ENCODE measurements at places on chromosomes 1 and 21.

GRCh38 chr1:2591581-2592261 lies 5.1 kb downstream of the PRXL2B start:
- no peak for DNase-seq

- no peak for DNase-seq
Observed at GRCh38 chr1:110177775-110178174, 27.5 kb downstream of the SLC6A17 start.

- no peak for DNase-seq
Observed at GRCh38 chr1:64287071-64287470, 83.6 kb downstream of the UBE2U start.

DNA sequence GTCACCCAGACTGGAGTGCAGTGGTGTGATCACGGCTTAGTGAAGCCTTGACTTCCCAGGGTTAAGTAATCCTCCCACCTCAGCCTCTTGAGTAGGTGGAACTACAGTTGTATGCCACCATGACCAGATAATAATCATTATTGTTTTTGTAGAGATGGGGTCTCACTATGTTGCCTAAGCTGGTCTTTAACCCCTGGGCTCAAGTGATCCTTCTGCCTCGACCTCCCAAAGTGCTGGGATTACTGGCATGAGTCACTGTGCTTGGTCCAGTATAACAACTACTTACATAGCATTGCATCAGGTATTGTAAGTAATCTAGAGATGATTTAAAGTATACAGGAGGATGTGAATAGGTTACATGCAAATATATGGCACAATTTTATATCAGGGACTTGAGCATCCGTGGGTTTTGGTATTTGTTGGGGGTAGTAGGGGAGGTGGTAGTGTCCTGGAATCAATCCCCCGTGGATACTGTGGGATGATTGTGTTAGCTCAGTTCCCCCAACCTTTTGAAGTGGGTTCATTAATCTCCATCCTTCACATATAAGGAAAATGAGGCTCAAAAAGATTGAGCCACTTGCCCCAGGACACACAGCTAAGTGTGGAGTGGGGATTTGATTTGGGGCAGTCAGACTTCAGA lies 61.4 kb upstream of the CNIH3 start:
- DNase-seq = no peak

DNA sequence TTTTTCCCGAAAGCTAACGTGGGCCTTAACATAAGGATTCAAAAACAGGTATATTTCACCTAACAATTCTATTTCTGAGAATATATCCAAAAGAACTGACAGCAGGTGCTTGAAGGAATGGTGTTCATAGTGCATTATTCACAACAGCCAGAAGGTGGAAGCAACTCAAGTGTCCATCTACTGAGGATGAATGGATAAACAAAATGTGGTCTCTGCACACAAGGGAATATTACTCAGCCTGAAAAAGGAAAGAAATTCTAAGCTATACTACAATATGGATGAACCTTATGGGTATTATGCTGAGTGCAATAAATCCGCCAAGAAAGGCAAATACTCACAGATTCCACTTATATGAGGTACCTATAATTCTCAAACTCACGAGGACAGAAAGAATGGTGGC lies 6.1 kb upstream of the RIPPLY3 start:
- peak; percentile 41 for DNase-seq

DNA sequence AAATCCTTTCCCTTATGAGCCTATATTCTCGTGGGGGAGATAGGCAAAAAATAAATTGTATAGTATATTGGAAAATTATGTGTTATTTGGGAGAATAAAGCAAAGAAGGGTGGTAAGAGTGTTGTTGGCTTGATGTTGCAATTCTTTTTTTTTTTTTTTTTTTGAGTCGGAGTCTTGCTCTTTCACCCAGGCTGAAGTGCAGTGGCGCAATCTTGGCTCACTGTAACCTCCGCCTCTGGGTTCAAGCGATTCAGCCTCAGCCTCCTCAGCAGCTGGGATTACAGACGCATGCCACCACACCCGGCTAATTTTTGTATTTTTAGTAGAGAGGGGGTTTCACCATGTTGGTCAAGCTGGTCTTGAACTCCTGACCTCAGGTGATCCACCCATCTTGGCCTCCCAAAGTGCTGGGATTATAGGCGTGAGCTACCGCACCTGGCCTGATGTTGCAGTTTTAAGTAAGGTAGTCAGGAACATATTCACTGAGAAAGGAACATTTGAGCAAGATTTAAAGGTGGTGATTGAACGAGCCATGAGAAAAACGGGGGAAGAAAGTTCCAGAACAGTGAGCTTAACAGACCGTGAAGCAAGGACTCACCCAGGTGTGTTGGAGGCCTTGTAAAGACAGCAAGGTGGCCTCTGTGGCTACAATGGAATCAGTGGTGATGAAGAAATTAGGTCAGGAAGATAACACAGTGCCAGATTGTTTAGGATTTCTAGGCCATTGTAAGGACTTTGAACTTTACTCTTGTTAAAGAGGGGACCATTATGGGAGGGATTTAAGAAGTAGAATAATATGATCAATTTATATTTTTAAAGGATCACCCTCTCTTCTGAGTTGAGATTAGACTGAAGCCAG lies 45.8 kb downstream of the RPRD2 start:
- DNase-seq = no peak

DNA sequence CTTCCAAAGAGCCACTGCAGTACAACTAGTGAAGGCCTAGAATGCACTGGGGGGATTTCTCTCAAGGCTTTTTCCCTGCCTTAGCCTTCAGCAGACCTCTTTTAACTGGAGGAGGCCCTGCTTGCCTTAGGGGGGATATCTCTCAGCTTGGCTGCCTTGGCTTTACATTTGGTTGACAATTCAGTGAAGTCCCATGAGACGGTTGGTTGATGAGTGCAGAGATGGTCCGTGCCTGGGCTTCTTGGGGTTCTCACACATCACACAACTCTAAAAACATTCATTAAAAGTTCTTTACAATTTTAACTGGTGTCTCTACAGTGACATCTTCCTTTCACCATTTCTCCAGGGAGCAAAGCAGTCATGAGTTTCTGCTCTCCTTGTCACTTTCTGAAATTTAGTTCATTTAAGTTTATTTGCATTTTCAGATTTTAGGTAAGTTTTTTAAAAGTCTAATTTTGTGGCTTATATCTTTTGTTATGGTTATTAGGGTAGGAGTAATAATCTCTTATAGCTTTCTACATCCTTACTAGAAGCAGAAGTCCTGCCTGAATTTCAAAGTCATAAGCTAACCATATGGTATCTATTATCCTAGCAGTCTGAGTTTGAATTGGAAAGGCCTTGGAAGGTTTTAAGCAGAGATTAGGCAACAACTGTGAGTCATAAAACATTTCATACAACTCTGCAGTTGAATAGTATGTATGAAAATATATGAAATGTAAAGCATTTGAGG lies 487.6 kb downstream of the DPYD start:
- peak; percentile 62 for DNase-seq

- no peak for DNase-seq
Observed at GRCh38 chr21:33332143-33332542, 7.4 kb downstream of the IFNAR1 start.

DNA sequence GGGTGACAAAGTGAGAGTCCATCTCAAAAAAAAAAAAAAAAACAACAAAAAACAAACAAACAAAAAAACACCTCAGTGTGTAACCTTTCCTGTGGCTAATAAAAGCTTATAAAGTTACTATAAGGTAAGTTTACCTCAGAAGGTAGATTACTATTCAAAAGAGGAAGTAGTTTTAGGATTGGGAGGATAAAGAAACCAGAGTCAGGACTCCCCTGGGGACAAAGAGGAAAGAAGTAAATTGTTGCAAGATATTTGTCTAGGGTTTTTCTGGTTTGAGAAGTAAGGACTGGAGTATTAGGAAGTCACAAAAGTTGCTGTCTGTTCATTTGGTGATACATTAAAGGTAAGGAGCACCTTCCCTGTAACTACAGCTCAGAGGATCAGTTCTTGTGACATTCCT lies 23.8 kb upstream of the CENPF start:
- DNase-seq = no peak

DNA sequence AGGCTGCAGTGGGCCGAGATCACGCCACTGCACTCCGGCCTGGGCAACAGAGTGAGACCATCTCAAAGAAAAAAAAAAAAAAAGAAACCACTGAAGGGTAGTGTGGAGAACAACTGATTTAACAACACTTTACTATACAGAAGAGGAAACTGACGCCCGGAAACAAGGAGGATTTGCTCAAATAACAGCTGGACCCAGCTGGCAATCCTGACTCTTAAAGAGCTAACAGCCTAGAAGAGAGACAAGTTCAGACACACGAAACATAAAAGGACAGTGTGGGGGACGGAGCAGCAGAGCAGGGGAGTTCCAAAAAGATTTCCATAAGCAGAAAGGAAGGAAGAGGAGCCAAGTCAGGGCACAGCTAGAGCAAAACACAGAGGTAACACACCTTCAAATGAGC lies 4.4 kb downstream of the ECHDC2 start:
- DNase-seq = no peak

GRCh38 chr1:90881034-90881433 lies 140.8 kb downstream of the ZNF644 start:
- peak; percentile 4 for DNase-seq

DNA sequence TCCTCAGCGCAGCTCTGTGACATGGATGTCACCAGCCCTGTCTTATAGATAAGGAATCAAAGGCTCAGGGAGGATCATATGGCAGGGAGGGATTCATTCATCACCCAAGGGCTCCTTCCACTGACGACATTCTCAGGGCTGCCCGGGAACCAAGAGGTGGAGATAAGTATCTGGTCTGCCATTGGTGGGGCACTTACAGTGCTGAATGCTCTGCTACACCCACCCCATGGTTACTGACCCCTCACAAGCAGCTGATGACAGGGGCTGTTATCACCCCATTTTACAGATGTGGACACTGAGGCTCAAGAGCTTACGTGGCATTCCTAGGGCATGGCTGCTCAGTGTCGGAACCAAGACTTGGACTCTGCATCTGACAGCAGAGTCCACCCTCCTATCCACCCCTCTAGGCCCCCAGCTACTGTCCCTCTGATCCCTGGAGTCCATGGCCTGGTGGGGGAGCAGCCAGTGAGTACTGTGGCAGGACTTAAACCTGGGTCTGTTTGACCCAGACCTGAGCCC lies 155.1 kb downstream of the PTPRU start:
- no peak for DNase-seq

DNA sequence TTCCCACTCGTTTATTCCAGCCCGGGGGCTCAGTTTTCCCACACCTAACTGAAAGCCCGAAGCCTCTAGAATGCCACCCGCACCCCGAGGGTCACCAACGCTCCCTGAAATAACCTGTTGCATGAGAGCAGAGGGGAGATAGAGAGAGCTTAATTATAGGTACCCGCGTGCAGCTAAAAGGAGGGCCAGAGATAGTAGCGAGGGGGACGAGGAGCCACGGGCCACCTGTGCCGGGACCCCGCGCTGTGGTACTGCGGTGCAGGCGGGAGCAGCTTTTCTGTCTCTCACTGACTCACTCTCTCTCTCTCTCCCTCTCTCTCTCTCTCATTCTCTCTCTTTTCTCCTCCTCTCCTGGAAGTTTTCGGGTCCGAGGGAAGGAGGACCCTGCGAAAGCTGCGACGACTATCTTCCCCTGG lies 716 bp downstream of the OLIG2 start:
- no peak for DNase-seq

DNA sequence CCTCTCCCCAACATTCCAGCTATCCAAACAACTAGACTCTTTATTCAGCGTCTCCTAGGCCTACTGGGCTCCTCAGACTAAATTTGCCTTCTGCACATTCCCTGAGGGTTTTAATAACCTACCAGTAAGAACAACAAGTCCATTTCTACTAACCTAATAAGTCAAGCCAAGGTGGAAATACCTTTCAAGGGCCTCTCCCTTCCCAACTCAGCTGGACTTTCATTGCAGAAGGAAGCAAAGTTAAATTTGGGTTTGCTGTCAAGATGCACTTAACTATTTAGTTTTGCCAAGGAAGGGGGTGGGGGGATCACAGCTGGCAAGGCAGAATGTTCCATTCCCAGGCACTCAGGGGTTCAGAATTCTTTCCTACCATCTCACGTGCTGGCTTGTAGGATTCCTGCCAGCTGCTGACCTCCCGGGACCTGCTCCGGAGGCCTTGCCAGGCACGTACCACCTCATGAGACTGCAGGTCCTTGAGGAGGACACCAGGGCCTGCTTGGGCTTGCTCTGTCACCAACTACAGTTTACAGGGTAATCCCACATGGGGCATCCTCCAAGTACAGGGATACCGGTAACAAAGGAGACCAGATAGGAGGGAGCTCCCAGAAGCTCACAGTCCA lies 29.8 kb downstream of the SLC30A1 start:
- DNase-seq = peak; percentile 70

DNA sequence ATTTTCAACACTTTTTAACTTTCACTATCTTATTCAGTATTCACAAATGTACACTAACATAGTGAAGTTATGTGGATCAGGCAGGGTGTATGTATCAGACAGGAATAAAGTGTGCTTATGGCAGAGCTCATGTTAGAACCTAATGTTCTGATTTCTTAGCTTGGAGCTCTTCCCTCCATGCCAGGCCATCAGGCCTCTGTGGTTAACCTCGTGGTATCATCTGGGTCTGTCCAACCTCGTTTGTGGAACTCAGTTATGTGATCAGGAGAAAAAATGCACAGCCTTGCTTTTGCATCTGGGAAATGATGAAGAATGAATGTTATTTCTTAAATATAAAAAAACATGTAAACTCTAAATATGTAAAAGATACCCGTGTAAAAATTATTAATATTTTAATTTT lies 86.9 kb downstream of the MPZL1 start:
- no peak for DNase-seq

Measured in NCI-H69 (cell line).